ENCODE measurements at places on chromosomes 3 and 15.

GRCh38 chr3:13054341-13055285 is 18.6 kb downstream of the IQSEC1 start:
- no peak for DNase-seq

DNA sequence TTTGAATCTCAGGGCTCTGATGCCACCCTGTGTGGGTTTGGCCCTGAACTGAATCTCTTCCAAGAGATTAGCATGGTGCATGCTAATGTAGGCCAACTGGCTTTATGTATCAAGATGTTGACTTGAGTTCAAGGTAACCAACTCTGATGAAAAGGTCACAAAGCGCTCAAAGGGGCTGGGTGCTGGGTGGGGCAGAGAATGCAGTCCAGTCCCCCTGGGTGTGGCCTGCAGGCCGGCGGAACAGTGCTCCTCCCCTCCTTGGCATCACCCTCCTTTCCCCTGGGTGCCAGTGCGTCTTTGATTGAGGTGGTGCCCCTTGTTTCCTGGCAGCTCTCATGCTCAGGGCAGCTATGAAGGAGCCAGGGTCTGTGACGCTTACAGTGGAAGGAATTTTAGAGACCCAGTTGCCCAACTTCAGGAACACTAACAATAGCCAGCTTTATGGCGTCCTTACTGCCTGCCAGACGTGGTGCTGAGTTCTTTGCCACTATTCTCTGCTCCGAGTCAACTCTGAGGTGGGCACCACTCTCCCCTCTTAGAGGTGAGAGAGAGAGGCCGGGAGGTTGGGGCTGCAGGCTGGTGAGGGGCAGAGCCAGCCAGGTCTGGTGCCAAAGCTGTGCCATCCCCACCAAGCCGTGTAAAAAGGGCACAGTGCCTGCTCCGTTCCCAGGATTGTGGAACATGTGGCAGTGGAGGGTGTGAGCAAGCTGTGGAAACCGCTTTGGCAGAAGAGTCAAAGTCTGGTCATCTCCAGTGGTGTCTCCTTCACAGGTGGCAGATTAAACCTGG is 9.8 kb downstream of the SYNM start:
- DNase-seq: no peak

DNA sequence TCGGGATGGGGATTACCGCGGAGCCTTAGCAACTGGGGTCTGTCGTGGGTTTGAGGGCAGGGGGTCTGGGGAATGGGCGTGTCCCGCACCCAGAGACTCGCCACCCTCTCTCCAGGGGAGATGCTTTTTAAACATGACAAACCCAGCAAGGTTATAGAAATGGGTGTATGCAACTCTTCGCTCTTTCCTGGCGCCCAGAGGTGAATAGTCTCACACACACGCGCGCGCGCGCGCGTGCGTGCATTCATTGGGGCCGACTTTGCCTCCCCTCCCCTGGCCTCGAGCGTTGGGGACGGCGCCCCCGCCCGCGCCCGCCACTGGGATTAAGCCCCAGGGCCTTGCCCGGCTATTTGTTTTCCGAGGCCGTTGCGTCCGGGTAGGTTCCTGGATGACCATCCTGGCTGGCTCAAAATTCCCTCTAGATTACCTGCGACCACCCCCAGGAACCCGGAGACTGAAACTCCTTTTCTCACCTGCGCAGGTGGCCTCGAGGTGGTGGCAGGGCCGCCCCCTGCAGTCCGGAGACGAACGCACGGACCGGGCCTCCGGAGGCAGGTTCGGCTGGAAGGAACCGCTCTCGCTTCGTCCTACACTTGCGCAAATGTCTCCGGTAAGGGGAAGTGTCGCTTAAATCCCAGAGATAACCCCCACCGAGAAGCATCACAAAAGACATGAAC is 777 bp downstream of the GPR160 start:
- no peak for DNase-seq

DNA sequence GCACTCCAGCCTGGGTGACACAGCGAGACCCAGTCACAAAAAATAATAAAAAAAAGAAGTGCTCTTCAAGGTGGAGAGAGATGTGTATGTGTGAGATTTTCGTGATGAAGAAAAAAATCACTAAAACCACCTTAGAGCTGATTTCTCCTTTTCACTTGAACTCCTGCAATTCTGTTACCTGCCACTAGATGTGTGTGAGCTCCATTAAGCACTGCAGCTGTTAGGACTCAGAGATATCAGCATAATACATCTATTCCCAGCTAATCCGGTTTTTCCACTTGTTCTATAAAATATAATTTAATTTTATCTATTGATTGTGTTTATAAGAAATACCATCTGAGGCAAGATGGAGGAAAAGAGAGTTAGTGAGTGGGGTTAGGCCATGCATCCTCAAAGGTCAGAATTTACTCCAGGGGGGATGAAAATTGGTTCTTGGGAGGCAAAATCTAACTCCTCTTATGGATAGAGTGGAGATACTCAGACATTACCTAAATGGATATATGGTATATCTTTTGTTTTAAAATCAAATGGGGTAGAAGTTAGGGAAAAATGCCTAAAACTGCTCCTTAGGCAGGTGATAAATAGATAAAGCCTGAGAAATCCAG is 152.7 kb downstream of the IL20RB start:
- peak; percentile 71 for DNase-seq

DNA sequence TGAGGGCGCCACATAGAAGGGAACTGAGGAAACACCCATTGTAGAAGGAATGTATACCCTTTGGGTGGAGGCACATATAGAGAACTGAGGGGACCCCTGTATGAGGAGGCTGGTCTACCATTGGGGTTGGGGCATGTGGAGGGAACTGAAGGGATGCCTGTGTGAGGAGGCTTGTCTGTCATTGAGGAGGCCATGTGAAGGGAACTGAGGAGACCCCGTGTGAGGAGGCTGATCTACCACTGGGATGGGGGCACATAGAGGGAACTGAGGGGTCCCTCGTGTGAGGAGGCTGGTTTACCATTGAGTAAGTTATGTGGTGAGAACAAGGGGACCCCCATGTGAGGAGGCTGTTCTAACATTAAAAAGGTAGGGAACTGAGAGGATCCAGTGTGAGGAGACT is 156.1 kb downstream of the FBLN2 start:
- DNase-seq: no peak

- no peak for DNase-seq
Measured at GRCh38 chr15:63188247-63188925, 1.0 kb upstream of the RAB8B start.

DNA sequence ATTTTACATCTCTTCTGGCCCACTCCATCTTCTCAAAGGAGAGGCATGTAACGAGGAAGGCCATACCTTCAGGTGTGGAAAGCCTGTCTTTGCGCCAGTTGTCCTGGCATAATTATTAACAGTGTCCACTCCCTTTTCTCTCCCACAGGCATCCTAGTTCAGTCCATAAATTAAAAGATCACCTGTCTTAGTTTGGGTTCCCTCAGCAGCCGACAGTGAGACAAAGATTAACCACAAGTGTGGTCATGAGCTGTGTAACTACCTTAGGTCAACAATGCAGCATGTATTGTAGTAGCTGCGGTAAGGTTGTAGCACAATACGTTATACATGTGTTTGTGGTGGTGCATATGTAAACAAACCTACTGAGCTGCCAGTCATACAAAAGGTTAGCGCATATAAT is 103.3 kb upstream of the GALNT15 start:
- DNase-seq: no peak

DNA sequence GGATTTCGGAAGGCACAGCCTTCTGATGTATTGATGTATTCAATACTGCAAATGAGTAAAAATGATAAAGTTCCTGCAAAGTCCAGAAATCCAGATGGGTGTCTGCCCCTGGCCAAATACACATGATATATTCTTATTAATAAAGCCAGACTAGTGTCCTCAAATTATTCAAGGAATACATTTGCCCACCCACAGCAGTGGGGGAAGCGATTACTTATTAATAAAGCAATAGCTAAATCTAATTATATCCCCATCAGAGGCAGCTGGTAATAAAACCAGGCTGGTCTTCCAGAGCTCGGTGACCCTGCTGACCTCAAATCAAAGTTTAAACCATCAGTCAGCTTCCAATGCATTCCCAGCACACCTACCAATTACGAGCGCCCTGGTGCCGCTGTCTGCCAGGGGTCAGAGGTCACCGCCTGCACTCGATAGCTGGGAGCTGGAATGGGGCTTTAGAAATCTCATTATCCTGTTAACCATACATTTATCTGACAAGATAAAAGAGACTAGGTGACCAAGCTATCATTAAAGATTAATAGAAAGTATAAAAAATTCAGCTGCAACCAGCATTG is 330.3 kb downstream of the UACA start:
- no peak for DNase-seq

DNA sequence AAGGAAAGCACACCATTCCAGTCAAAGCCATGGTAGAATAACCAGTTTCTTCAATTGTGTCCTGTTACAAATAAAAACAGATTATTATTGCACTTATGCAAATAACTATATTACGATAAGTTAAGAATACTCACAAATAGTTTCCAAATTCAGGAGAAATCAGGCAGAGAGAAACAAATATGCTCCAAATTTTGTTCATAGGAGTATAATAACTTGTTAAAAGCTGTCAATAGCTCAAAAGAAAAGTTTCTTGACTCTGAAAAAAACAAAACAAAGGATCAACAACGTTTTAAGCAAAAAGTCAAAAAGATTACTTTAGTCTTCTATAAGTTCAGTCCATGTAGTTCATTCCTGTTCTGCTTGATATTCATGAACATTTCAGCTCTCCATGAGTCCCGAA is 59.7 kb upstream of the BDH1 start:
- no peak for DNase-seq

DNA sequence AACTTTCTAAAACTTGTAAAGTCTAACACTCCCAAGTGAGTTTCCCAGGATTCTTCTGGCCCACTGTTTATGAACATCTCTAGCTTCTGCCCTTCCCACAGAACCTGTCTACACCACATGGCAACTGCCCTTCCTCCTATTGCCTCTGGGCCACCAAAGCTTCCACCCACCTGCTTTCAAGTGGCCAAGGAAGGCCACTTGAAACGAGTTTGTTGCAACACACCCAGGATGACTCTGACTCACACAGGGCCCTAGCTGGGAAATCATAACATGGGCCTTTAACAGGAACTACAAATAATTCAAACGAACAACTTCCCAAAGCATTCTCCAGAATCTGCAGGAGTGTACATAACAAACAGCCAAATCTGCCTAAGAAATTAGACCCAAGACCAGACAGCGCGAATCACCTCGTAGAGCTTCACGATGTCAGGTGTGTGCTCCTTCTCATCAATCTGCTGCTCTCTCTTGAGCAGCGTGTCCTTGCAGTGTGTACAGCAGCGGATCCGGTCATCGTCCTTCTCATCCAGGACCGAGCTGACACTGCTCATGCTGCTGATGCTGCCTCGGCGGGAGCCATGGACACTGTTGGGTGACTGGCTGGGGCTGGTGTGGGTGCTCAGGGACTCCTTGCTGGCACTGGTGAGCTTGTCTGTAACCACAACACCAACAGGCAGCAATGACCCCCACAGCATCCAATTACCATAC is 16.8 kb downstream of the RBSN start:
- DNase-seq: no peak

DNA sequence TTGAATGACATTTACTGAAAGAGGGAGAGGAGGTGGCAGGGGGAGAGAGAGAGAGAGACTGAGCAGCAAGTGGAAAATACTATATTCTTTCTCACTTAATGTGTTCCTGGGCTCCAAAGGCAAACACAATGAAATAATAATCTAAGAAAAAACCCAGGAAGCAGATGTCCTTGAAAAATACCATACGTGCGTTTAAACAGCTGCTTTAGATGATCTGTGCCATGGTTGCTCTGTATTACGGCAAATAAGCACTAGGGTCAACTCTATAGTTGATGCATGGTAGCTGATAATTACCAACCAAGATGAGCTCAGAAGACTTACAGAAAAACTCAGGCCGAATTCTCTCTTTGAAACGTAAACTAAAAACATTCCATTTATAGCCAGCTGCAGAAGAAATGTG is 410.3 kb upstream of the TBL1XR1 start:
- no peak for DNase-seq

- no peak for DNase-seq
Measured at GRCh38 chr15:25670621-25671020, 192.5 kb downstream of the ATP10A start.

GRCh38 chr15:50797926-50798325 is 32.4 kb upstream of the SPPL2A start:
- no peak for DNase-seq

DNA sequence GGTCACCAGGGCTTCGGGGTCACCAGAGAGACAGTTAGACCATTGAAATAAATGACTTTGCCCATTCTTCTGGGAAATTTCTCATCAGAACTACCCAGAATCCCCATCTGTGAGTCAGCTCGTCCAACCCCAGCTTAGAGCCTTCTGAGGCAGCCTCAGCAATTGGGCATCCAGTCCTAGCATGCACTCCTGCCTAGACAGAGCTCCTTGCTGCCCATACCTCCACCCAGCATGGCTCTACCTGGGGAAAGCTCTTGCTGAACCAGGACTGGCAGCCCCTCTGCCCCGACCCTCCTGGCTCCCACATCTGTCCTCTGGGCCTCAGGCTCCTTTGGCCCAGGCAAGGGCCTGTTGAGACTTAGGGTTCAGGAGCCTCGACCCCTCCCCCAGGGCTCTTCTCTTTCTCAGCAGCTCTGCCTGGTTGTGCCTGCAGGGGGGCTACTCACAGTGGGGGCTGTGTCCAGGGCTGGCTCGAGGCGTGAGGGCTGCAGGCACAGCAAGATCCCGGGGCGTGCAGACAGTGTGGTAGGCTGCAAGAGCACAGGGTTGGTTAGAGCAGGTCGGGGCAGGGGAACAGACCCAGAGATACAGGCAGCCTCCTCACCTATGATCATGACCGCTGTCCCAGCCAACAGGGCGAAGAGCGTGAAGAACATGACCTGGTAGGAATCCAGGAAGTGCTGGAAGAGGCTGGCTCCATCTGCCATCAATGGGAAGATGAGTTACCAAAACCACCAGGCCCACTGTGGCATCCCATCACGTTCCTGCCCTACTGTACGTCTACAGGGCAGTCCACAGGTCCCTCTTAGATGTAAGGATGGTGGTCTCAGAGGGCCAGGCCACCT is 101.3 kb downstream of the NUP210 start:
- DNase-seq: no peak

- no peak for DNase-seq
Measured at GRCh38 chr3:58012302-58012701, 4.1 kb downstream of the FLNB start.

- no peak for DNase-seq
Measured at GRCh38 chr15:36601497-36601932, 22.1 kb downstream of the CDIN1 start.

- DNase-seq: no peak
Measured at GRCh38 chr3:197028728-197029510, 698 bp downstream of the MELTF start.

- DNase-seq: peak; percentile 20
Measured at GRCh38 chr15:70424937-70425411, 327.3 kb upstream of the TLE3 start.

DNA sequence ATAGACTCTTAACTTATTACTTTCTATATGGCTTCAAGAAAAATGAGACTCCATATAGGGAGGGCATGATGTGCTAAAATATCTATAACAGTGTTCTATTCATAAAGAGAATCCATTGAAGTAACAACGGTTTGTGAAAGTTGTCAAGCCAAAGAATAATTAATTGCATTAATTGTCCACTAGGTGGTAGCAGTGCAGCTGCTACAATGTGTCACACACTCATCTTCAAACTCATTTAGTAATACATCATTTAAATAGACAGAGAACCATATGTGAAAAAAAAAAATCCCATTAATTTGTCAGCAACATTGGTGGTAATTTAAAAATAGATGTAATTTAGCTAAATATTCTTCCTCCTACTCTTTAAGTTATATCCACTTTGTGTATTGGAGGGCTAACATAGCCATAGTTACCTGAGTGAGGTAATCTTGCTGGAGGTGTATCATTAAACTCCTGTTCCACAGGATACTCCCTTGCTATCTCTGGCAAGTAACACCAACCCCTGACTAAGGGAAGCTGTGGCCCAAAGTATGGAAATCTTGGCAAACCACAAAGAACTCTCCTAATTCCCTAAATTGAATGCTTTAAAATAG is 3.7 kb upstream of the CPA3 start:
- peak; percentile 72 for DNase-seq
